ENCODE measurements at places on chromosomes 6 and 20. TPM values are rescaled to one million over a fixed set of nuclear protein-coding genes. Genes with fewer than 3 reads are reported as not detected.

Gene RNGTT
- total RNA-seq: 14.4 TPM

Gene SYS1
- total RNA-seq: 25.8 TPM

Gene PDE7B
- 22.9 TPM for total RNA-seq

Gene GLP1R
- total RNA-seq: 2.6 TPM

Gene TOMM6
- 122 TPM for total RNA-seq

All from umbilical cord (tissue), 2 donors.